Fibroblast of villous mesenchyme (primary cell): ENCODE measurements at places on chromosomes 6 and 20.

DNA sequence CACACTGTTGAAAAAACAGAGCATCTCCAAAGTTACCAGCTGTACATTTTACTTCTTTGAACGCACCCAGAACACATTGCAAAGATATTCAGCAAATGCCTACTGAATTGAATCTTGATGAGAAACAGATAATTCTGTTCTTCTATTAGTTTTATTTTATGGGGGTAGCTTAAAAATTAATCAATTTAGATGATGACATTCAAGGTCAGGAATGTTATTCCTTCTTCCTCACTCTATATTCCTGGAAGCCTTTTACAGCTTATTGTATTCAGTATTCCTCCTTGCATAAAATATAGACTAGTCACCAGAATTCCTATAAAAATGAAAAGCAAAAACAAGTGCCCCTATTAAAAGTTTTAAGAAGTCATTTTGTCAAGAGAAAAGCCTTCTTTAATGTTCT is 21.4 kb upstream of the GMDS start:
- no peak for DNase-seq

DNA sequence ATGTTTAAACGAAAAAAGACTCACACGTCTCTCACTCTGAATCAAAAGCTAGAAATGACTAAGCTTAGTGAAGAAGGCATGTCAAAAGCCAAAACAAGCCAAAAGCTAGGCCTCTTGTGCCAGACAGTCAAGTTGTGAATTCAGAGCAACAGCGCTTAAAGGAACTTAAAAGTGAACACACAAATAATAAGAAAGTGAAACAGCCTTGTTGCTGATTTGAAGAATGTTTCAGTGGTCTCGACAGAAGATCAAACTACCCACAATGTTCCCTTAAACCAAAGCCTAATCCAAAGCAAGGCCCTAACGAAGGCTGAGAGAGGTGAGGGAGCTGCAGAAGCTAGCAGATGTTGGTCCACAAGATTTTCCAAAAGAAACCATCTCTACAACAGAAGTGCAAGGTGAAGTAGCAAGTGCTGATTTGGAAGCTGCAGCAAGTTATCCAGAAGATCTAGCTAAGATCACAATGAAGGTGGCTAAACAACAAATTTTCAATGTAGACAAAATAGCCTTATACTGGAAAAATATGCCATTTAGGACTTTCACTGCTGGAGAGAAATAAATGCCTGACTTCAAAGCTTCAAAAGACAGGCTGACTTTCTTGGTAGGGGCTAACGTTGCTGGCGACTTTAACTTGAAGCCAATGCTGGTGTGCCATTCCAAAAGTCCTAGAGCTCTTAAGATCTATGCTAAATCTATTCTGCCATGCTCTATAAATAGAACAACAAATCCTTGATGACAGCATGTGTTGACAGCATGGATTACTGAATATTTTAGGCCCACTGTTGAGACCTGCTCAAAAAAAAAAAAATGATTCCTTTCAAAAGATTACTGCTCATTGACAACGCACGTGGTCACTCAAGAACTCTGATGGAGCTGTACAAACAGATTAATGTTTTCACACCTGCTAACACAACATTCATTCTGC is 40.3 kb downstream of the SEC63 start:
- DNase-seq = no peak

GRCh38 chr6:53244399-53244931 is 95.8 kb upstream of the GCM1 start:
- no peak for DNase-seq

GRCh38 chr6:145891126-145891525 is 73.0 kb downstream of the SHPRH start:
- peak; percentile 93 for DNase-seq

GRCh38 chr6:158017621-158018040 is 36.0 kb downstream of the SYNJ2 start:
- DNase-seq = no peak

DNA sequence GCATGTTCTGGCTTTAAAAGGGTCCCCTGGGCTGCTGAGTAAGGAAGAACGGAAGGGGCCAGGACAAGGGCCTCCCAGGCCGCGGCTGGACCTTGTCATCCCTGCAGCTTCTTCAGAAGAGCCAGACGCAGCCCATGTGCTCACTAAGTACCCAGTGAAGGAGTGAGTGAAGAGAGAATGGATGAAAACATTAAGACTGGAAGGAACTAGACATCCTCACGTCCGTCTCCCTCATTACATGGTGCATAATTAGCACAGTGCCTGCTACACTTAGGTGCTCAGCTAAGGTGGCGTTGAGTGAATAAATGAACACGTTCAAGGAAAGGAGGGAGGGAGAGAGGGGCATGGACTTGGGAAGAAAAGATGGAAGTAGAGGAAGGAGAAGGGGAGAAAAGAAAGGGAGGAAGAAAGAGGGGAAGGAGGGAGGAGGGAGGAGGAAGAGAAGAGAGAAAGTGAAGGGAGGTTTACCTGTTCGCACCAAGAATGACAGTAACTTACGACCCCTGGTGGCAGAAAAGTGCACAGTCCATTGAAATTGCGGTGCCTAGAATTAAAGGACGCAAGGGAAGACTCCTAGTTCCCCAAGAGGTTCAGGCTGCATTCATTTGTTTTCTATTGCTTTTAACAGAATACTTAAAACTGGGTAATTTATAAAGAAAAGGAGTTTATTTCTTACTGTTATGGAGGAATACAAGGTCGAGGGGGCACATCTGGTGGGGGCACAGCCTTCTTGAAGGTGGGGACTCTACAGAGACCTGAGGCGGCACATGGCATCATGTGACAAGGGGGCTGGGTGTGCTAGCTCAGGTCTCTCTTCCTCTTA is 8.0 kb downstream of the TP53RK start:
- DNase-seq = peak; percentile 52

GRCh38 chr6:154661768-154662167 is 71.4 kb upstream of the SCAF8 start:
- peak; percentile 16 for DNase-seq

DNA sequence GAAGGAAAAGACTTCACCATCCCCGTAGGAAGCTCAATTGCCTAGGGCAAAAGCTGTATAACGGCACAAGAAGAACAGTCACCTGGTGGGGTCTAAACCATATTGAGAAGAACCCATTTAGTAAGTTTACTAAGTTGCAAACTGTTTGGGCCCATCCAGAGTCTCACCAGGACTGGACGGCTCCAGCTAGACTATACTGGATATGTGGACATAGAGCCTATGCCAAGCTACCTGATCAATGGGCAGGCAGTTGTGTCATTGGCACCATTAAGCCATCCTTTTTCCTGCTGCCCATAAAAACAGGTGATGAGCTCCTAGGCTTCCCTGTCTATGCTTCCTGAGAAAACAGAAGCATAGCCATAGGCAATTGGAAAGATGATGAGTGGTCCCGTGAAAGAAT is 293.9 kb downstream of the RNGTT start:
- DNase-seq = no peak

- DNase-seq = no peak
These were observed 478 bp upstream of the MTHFD1L start for GRCh38 chr6:150865043-150865405.

- no peak for DNase-seq
These were observed 33.9 kb upstream of the OVOL2 start for GRCh38 chr20:18091623-18092022.

DNA sequence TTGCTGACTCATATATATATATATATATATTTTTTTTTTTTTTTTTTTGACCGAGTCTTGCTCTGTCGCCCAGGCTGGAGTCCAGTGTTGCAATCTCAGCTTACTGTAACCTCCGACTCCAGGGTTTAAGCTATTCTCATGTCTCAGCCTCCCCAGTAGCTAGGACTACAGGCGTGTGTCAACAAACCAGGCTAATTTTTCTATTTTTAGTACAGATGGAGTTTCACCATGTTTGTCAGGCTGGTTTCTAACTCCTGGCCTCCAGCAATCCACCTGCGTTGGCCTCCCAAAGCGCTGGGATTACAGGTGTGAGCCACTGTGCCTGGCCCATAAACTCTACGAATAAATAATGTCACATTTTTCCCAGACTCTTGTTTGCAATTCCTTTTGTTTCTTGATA is 4.8 kb downstream of the LRP11 start:
- DNase-seq = peak; percentile 93

DNA sequence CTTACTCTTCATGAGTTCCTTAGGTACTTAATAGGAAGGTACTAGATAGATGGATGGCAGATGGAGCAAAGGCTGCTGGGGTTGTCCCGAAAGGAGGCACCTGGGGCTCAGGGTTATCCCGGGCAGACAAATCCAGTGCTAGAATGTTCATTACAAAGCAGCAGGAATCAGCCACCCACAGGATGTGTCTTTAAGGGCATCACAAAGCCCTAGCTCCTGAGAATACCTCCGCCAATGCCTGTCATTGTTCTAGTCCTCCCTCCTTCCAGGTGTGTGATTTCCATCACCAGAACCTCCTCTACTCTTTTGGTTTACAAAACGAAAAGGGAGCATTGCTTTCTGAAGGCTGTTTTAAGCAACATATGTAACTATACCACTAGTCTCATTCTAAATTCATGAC is 138.1 kb downstream of the KIF6 start:
- no peak for DNase-seq

- peak; percentile 59 for DNase-seq
These were observed 117.0 kb downstream of the RTN4IP1 start for GRCh38 chr6:106512048-106512967.

- no peak for DNase-seq
These were observed 391.1 kb downstream of the BTBD9 start for GRCh38 chr6:38248500-38249234.

- DNase-seq = no peak
These were observed 51.6 kb upstream of the FAM83D start for GRCh38 chr20:38874460-38875174.

- DNase-seq = peak; percentile 28
These were observed at the start of gene LHFPL5 for GRCh38 chr6:35804996-35805736. TSS of gene LHFPL5 (plus strand) at chr6:35805352. CDS start at chr6:35805671, 319 bp downstream.

GRCh38 chr6:53707108-53707897 is 41.7 kb upstream of the KLHL31 start:
- peak; percentile 25 for DNase-seq

GRCh38 chr6:67608099-67608749 is 1026.9 kb upstream of the ADGRB3 start:
- DNase-seq = no peak

GRCh38 chr6:111922454-111923297 is 49.4 kb upstream of the FYN start:
- DNase-seq = peak; percentile 87

- no peak for DNase-seq
These were observed 30.7 kb downstream of the STK38 start for GRCh38 chr6:36516559-36516958.

- no peak for DNase-seq
These were observed 23.2 kb downstream of the SUN5 start for GRCh38 chr20:32980990-32981389.

- peak; percentile 46 for DNase-seq
These were observed 17.7 kb downstream of the HCK start for GRCh38 chr20:32069711-32070110.

DNA sequence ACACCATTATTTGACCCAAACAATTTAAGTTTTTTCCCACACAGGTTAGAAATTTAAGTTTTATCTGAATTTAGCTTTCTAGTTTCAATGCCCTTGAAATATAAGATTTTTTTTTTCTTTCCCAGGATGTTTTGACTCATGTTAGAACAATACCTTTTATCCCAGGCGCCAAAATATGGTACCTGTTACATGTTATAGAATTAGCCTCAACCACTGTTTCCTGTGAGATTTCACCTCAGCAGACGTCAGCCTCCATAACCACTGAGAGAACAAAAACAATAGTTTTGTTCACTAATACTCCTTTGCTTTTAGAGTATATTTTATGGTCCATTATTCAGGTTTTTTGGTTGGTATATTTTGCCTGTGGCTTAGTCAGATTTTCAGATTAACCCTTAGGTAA is 302.9 kb downstream of the CDKAL1 start:
- no peak for DNase-seq

- DNase-seq = no peak
These were observed 81.4 kb downstream of the JARID2 start for GRCh38 chr6:15327271-15327670.

DNA sequence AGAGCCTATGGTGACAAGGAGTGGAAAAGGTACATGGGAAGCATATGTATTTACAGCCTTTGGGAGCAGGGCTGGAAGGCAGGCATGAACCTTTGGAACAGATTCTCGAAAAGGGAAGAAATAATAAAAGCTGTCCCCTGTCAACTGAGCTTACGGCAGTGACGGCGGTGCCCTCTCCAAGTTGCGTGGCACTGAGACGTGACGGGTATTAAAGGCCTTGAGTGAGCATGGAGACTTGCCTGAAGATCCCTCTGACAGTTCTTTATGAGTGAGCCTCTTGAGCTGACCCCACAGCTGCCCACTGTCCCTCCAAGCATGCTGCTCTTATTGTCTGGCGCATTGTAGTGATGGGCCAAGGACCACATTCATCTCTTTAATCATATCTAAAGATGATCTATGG is 388.5 kb downstream of the ZFAND3 start:
- DNase-seq = no peak

DNA sequence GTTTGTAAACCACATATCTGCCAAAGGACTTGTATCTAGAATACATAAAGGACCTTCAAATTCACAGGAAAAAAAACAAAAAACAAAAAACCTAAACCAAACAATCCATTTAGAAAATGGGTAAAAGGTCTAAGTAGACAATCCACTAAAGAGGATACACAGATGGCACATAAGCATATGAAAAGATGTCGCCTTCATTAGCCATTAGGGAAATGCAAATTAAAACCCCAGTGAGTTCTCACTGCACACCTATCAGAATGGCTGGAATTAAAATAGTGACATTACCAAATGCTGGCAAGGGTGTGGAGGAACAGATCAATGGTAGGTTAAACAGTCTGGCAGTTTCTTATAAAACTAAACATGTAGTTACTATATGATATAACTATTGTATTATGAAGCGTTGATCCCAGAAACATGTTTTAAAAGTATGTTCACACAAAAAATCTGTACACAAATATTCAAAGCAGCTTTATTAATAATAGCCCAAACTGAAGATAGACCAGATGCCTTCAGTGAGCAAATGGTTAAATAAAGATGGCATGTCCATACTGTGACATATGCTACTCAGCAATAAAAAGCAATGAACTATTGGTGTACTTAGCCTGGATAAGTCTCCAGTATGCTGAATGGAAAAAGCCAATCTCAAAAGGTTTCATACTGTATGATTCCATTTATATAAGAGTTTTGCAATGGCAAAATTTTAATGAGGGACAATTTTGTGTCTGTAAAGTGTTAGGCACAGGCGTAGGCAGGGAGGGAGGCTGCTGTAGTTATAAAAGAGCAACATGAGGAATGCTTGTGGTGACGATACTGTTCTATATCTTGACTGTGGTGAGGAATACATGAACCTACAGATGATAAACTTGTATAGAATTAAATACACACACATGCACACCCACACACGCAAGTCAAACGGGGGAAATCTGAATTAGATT is 43.9 kb downstream of the PLCB1 start:
- no peak for DNase-seq

GRCh38 chr6:25743868-25744267 is 10.7 kb upstream of the SLC17A4 start:
- DNase-seq = no peak

DNA sequence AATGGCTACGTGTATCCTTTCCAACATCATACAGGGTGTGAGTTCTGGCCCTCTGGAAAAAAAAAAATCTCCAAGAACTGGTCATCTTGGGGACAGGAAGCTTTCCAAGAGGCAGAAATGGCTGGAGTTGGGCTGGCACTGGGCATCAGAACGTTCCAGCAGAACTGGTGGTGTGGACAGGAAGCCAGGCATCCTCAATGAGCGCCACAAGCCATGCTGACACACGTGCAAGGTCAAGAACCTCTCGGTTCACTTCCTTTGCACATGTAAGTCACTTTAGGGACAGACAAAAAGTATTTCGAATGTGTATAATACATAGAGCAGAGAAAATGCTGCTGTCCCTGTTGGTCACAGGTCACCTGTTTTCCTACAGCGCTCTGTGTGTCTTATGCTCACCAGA is 27.4 kb upstream of the RIN2 start:
- DNase-seq = no peak
